ENCODE measurements at places on chromosomes 12 and 14.

DNA sequence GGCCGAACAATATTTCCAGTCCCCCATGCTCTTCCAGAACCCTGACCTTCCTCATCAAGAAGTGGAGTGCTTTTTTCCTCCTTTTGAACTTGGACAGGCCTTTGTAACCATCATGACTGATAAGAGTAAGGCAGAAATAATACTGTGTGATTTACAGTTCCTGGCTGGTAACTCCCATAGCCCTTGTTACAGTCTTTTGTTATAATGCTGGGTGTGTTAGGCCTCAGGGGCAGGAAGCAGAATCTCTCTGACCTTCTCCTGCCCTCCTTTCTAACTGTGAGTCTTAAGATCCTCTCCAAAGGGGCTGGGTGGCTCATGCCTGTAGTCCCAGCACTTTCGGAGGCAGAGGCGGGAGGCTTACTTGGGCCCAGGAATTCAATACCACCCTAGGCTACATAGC lies 59.5 kb downstream of the BCAT1 start:
- DNase-seq: no peak

DNA sequence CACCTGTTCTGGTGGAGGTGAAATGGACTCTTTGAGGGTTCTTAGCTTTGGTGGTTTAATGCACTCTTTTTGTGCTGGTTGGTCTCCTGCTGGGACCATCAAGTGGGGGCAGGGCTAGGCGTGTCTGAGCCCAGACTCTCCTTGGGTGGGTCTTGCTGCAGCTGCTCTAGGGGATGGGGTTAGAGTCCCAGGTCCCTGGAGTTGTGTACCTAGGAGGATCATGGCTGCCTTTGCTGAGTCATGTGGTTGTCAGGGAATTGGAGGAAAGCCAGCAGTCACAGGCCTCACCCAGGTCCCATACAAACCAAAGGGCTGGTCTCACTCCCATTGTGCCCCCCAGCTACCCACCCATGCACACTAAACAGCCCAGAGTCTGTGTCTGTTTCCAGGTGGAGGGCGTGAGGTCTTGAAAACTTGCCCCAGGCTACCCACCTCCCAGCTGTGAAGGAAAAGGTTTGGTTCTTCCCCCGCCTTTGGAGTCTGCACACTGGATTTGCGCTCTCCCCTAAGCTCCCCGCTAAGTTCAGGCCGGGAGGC lies 387.7 kb downstream of the TMTC2 start:
- no peak for DNase-seq

DNA sequence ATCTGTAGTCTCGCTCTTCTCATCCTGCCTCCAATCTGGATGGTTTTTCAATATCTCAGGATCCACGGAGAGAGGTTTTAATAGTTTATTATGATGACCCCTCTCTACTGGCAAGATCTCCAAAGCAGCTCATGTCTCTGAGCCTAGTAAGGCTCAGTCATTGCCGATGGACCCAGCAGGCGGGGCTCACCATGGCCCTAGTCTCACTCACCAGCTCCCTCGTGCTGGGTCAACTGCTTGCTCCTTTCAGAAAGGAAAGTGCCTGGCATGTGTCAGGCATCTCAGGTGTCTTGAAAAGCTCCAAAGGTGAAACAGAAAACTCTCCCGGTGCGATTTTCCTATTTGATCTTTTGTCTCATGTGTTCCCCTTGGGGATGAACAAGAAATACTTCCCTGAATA lies 179.0 kb downstream of the CALM1 start:
- DNase-seq: no peak

DNA sequence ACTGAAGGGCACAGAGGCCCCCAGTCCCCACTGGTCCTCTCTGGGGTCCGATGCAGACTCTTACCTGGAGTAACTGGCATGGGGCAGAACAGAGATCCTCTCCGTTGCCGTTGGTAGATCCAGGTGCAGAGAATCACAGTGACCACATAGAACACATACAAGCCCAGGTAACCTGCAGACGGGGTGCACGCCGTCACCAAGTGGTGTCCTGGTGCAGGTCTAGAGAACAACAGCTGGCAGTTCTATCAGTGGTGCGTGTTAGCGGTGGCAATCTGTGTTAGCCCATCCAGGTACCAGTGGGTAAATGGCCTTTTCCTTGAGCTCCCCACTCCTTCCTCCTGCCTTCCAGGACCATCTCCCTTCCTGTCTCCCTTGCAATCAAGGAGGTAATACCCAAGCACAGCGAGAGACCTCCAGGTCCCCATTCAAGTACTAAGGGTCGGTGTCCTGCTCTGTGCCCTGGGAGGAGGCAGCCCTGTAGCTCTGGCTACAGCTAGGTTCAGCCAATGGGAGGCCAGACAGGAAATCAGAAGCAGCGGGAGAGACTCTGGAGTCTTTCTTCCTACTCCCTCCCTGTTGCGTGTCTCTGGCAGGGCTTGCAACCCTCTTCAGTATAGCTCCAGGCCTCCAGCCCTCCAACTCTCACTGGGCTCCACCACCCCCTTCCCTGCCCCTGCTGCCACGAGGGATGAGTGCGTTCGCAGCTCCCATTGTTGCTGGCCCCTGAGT lies 15.8 kb downstream of the SLC8B1 start:
- no peak for DNase-seq

GRCh38 chr14:51188566-51189185 lies 51.4 kb upstream of the TMX1 start:
- DNase-seq: no peak

DNA sequence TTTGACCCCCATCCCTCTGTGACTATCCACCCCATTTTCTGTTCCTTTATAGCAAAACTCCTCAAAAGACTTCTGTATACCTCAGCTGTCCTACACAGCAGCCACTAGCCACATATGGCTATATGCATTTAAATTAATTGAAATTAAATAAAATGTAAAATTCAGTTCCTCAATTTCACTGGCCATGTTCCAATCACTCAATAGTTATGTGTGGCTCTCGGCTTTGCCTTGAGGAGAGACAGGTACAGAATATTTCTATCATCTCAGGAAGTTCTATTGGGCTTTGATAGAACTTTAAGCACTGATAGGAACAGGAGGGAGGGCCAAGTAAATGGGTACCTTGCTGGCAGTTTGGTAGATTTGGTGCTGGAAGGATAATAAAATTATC lies 280.3 kb upstream of the AMIGO2 start:
- no peak for DNase-seq

- no peak for DNase-seq
Observed at GRCh38 chr12:53626702-53627169, 554 bp upstream of the ATF7 start.

DNA sequence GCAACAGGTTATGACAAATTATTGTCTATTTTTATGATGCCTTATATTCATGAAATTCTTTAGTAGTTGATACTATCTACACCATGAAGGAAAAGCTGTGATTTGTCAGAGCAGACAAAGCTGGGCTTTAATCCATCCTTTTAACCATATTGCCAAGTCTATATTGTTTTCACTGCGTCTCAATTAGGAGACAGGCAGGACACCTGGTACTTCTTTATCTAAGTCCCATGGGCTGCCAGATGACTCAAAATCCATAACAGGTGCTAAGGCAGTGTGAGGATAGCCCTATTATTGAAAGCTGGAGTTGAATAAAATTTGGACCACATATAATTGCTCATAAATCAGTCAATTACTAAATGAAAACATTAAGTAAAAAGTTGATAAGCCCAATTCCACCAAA lies 22.6 kb downstream of the INSM2 start:
- no peak for DNase-seq

GRCh38 chr12:46453428-46453827 lies 80.9 kb upstream of the SLC38A2 start:
- DNase-seq: peak; percentile 47

DNA sequence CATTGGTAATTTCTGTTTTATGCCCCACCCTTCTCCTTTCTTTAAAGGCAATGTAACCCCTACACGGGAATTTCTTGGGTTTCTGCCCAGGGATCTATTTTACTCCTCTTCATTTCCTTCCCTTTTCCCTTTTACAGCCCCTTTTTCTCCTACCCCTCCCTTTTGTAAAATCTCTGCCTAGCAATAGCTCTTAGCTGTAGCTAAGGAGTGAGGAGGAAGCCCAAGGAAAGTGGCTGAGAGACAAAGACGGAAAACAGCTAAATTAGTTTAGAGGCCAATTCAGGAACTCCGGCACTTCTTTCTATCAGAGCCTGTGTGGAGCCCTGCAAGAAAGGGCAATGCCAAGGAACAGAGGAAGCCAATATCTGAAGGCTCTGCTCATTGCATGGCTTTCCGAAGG lies 40.3 kb downstream of the SOCS2 start:
- no peak for DNase-seq

GRCh38 chr12:16246264-16246663 lies 31.2 kb downstream of the SLC15A5 start:
- DNase-seq: no peak

DNA sequence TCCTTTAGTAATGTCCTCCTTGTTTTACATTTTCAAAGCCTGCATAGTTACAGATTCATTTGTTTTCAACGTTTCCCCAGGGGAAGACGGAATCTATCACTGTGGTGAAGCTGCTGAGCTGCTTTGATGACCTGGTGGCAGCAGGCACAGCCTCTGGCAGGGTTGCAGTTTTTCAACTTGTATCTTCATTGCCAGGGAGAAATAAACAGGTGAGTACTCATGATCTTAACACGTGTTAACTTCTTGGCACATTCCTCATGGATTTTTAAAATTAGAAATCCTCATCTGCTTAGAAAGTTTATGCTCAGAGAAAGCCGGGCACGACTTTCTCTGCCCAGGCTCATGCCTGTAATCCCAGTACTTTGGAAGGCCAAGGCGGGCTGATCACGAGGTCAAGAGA lies 44.5 kb downstream of the TECPR2 start:
- DNase-seq: no peak

GRCh38 chr12:114697243-114697716 lies 13.3 kb upstream of the TBX3 start:
- DNase-seq: no peak

DNA sequence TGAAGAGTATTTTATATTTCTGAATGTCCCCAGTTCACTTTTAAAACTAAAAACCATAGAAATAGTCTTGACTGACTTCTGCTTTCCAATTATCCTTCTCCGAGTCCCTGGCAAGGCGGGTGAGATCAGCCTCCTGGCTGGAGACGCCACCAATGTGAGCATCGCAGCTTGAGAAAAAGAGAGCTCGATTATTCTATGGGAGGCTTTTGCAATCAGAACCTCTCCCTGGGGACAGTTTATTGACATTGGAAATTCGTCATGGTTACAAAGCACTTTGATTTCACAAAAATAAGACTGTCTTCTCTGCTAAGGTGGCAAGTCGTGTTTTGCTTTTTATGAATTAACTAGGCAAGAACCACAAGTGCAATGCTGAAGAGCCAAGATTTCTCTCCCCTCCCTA lies 23.6 kb upstream of the GPHB5 start:
- DNase-seq: no peak

GRCh38 chr14:39175445-39176262 lies 600 bp downstream of the PNN start:
- DNase-seq: peak; percentile 83
